ENCODE measurements at places on chromosomes 6 and 20.

GRCh38 chr6:44704240-44705150 lies 317.0 kb downstream of the CDC5L start:
- peak; percentile 50 for DNase-seq

DNA sequence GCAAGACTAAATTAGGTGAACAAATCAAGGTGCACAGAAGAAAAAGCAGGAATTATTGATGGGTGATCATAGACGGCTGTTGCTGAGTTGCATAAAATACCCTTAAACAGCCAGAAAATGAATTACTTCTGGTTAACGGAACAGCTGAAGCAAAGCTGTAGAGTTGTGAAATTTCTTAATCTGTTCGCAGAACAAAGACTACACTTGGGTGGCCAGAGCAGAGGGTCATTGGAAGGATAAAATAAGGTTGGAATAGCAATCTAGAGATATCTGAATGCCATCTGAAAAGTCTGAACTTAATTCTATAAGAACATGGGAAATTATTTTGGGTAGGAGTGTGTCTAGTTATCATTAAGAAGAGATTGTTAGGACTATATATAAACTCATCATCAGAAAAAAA lies 339.1 kb upstream of the RSPO3 start:
- DNase-seq = no peak

GRCh38 chr20:56574531-56575142 lies 41.6 kb downstream of the FAM209B start:
- no peak for DNase-seq

- no peak for DNase-seq
Observed at GRCh38 chr6:111996144-111996865, 57.6 kb upstream of the CCN6 start.

- no peak for DNase-seq
Observed at GRCh38 chr6:140893432-140893831, 1239.3 kb upstream of the GJE1 start.

DNA sequence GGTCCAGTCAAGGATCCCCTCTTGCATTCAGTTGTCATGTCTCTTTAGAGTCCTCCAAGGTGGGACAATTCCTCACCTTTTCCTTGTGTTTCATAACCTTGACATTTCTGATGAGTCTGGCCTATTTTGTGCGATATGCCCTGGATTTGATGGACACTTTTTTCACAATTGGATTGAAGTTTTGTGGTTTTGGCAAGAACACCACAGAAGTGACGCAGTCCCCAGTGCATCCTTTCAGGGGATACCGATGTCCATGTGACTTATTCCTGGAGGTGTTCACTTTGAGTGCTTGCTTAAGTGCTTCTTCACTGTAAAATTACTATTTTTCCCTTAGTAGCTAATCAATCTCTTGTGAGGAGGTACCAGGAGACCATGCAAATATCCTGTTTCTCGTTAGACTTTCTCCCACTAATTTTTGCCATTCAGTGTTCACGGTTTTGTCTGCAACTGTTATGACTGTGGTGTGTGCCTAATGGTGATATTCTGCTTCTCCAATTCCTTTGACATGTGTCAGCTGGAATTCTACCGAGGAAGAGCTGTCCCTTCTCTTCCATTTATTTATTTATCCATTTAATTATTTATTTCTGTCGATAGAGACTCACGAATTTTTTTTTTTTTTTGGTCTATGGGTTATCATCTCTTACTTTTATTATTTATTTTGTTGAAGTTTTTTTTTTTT lies 30.8 kb downstream of the BPIFB4 start:
- DNase-seq = no peak

DNA sequence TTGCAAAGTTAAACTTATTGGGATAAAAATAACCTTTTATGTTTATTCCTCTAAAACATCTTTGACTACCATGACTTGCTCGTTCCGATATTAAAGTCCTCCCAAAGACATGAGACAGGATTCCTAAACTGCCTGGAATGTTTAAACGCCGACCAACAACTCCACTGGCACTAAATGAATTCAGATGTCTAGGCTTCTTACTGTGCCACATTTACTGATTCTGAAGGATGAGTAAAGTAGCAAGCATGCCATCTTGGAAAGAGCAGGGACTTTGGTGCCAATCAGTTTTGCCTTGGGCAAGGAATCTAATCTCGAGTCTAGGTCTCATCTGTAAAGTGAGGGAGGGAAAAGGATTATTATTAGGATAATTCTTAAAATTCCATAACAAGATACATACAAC lies 25.3 kb downstream of the MBOAT1 start:
- DNase-seq = no peak

- DNase-seq = no peak
Observed at GRCh38 chr6:105359419-105360370, 43.2 kb downstream of the PREP start.
